ENCODE measurements at places on chromosomes 11 and 22.

DNA sequence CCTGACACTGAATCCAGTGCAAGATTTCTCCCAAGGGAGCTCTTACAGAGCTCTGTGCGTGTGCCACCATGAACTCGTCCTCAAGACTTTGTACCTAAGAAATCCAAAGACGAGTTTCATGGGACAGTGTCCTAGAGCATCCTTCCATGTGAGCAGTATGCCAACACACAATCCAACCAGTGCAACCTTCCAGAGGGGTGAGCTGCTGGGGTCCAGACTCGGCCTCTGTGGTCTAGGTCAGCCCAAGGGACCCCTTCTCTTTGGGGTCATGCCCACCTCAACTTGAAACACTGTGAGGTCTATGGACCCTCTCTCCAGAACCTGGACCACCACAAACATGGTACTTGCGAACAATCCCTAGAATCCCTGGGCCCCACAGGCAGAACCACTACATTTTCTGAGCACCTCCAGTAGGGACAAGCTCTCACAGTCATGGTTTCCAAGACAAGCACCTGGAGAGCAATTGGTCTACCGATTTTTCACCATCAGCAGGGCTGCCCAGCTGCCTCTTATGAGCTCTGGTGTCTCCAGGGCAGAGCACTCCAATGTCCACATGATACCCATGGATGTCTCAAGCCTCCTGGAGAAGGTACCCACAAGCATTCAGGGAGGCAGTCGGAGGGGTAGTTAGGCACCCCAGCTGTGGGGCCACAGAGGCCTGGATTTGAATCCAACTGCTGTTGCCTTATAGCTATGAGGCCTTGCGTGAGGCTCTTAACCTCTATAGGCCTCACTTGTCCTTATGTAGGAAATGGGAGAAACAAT is 7.7 kb downstream of the CHST1 start:
- DNase-seq, result peak; percentile 28

DNA sequence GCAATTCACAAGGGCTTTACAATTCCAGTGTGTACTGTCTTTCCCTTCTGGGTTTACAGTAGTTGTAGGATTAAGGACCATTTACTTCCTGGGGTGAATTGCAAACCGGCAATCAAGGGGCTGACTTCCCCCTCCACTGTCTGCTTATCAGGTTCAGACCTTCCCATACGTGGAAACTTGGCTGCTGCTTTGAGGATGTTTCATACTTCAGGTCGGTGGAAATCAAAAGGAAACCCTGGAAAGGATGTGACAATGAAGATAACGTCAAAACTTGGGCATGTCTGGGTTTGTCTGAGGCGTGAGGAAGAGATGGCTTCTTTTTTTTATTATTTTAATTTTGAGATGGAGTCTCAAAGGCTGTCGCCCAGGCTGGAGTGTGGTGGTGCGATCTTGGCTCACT is 2.1 kb upstream of the RTCB start:
- DNase-seq, result no peak

GRCh38 chr22:17548010-17548755 is 15.1 kb upstream of the SLC25A18 start:
- DNase-seq, result peak; percentile 75

DNA sequence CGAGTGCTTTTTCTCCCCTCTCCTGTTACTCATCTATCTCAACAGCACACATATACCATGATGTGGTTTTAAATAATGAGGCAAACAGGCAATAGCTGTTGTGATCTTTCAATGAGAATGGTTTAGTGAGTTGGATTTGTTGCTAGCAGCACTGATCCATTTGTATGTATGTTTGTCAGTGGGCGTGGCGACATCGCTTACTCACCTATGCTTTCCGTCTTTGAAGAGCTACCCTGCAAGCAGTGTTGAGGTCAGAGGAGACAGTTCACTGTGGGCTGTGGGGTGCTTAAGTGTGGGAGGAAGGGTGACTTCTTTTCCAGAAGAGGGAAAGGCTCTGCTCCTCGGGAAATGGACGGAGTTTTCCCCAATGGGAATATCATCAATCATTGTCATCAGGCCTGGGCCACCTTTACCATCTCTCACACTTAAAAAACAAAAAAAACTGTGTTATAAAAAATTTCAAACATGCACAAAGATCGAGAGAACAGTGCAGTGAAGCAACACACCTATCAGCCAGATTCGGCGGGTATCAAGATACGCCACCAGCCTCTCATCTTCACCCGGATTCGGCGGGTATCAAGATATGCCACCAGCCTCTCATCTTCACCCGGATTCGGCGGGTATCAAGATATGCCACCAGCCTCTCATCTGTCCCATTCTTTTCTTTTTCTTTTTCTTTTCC is 83.8 kb downstream of the TBC1D22A start:
- DNase-seq, result no peak

DNA sequence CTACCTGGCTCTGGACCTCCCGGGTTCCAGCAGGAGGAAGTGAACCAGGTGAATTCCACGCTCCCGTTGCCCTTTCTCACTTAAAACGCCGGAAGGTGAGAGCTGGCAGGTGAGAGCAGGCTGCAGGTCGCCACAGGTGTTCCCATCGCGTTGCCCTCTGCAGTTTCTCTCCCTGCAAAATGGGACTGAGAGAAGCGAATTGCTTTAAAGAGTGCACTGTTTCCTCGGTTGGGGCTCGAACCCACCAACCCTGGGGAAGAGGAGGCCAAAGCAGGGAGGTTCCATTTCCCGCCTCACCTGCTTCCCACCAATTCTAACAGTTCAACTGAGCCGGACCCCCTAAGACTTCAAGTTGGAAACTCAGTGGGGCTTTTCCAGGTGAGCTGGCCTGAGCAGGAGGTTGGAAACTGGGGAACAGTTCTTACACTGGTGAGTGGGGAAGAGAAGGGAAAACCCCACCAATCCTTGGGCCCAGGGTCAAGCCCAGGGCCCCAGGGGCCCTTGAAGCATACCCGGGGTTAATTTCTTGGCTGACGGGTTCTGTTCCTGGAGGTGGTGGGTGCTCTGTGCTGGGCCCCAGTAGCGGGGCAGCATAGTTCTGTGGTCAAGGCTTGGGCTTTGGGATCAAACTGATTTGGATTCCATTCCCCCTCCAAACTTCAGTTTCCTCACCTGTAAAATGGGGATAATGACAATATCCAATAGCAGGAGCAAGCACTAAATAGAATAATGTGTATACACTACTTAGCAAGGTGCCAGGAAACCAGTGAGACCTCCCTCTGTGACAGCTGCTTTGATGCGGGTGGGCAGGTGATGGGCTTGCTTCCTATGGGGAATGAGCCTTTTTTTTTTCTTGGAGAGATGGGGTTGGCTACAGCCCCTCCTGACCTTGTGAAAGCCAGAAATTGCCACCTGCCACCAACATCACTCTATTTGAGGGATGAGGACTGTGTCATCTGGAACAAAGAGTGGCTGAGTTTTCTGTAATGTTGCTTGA is 788 bp downstream of the CD82 start:
- DNase-seq, result no peak

- no peak for DNase-seq
These were observed 171.8 kb downstream of the TBC1D22A start for GRCh38 chr22:46934172-46934745.

DNA sequence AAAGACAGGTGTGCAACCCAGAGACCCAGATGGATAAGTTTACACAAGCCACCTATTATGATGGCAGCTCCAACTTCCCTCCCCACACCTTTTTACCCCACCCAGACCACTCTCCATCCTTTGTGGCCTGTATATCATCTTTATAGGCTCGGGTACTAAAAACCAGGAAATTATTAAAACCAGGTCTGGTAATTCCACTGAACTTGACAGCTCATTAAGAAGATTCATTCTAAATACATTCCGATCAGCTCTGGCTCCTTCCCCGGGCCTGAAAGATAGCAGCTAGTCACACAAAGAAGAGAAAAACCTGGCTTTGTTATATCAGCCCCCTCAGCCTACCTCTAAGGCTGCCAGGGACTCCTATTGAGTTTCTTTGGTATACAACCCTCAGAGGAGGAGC is 67.9 kb upstream of the API5 start:
- DNase-seq, result no peak

DNA sequence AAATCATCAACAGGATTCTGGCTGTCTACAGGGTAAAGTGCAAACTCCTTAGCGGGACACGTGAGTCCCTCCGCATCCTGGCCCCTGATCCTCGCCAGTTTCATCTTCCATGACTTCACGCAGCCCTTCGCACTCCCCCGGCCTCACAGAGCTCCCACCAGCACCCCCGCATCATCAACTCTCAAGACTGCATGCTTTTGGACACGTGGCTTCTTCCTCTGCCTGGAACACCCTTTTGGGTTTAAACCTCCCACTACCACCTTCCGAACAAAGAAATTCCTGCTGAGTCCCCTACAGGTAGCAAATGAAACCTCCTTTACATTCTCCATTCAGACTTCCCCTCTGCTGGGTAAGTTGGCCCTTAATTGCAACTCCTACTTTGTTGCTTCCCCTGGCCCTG is 12.6 kb upstream of the EIF3M start:
- no peak for DNase-seq

DNA sequence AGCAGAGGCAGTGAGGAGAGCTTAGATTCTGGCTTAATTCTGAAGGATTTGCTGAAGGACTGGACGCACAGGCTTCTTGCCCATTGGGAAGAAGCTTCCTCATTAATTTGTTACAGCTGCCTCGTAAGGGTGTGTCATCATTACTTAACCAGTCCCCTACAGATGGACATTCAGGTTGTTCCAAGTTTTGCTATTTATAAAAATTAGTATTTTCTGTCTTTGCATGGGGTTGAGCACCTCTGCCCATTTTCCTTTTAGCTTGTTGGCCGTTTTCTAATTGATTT is 38.1 kb downstream of the CAPN1 start:
- DNase-seq, result no peak

DNA sequence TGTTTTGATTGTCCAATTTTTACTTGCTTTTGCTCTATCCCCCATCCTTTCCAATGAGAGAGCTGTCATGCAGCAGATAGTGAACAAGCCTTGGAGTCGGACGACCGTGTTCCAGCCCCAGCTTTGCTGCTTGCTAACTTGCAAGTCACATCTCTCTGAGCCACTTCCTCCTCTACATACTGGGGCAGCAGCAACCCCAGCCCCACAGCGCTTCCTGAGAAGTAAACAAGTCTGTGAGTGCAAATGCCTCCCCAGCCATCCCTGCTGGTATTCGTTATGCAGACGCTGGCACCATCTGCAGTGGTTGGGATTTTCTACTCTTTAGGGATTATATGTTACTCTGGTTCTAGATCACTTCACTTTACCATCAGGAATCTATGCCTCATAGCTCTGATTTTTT is 35.0 kb downstream of the TPBGL start:
- DNase-seq, result peak; percentile 87

Measured in lower leg skin (tissue), 4 donors.